ENCODE measurements at places on chromosomes 6 and 20. TPM values are rescaled to one million over a fixed set of nuclear protein-coding genes. Genes with fewer than 3 reads are reported as not detected.

DNA sequence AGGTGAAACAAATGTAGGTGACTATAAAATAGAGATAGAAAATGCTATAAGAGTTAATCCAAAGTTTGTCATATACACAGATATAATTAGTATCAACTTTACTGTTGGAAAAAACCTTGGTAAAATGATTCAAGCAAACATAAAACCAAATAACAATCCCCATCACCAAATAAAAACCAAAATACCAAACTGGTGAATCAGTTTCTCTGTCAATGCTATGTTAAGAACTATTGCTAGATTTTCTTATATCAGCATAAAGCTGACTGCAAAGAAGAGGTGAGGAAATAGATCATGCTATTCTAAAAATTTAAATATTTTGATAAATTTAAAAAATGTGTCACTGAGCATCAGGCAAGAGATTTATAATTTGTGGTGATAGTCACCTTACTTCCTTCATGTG, 658.4 kb downstream of the PHF3 start:
- DNase-seq: no peak

The SIGLEC1 gene
- total RNA-seq: 2.4 TPM

- no peak for DNase-seq
Observed at GRCh38 chr20:813390-813789, 20.1 kb upstream of the FAM110A start.

The ADGRF4 gene
- total RNA-seq: not detected

- no peak for DNase-seq
Observed at GRCh38 chr20:45949542-45950329, 15.3 kb downstream of the PCIF1 start.

The EFCAB8 gene
- total RNA-seq: not detected

DNA sequence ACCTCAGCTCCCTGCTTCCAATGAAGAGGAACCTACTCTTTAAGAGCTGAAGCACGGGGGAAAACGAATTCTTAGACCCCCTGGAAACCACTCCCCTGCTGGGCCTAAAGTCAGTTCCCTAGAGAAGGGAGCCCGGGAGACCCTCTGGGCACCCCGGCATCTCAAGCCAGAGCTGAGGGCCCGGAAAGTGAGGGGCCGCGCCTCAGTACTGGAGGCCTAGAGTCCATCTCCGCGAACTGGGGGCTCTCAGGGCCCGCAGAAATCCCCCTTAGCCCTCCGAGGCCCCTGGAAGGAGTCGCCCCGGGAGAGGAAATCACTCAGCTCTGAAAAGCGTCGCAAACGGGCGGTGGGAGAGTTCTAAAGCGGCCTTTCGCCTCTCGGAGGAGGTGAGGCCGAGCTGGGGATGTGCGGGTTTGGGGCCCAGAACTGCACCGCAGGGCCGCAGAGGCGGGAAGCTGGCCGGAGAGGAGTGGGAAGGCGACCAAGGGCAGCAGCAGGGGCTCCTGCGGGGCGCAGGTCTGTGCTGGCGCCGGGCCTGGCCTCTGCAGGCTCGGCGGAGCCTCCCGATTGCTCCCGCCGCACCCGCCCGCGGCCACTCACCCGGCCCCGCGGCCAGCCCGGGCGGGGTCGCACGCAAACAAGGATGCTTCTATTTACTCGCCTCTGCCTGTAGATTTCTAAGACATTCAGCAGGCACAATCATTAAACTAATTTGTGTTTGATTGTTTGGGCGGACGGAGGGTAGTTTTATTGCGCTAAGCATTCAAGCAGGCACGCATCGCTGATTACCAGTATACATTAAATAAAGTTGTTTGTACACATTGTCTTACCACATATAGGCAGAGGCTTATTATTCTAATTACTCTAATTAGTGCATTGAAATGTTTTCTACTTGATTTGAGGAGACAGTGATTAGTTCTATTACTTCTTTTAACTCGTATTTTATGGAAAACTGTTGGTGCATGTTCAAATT, 9.2 kb downstream of the POU3F2 start:
- DNase-seq: no peak

DNA sequence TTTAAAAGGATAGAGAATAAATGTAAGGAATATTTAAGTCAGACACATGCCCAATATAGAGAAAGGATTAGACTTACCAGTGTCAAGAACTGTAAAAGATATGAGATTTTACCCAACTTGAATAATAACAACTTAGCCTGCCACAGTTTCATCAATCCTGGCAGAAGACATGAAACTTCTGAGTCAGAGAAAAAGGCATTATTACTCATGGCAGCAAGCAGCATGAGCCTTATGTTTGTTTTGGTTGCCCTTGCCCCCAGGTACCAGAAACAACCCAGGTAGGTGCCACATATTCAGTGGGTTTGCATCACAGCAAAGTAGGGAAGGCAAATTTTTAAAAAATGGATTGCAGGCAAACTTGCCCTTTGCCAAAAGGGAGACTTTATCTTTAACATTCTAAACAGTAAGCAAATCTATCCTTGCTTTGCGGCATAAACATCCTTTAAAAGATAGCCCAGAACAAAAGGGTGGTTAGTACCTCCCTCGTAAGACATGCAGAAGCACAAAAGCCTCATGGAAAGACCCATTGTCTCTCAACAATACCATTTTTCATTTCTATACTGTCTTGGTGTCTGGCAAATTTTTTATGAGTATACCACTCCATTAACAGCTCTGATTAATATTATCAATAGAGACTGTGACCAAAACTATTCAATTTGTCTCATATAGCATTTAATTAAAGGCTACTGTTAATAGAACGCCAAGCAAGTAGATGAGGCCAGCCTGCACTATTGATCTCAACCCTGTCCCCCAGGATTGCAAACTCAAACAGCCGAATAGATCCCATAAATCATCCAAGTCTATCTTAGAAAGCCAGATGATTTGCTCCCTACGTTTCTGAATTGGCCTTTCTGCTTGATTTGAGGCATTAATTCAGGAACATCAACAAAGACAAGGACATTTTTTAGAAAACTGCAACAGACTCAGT, 185.1 kb downstream of the COL19A1 start:
- DNase-seq: no peak
